ENCODE measurements at places on chromosomes 12 and 14.

GRCh38 chr12:114186241-114187002, 219.5 kb downstream of the TBX5 start:
- no peak for DNase-seq

DNA sequence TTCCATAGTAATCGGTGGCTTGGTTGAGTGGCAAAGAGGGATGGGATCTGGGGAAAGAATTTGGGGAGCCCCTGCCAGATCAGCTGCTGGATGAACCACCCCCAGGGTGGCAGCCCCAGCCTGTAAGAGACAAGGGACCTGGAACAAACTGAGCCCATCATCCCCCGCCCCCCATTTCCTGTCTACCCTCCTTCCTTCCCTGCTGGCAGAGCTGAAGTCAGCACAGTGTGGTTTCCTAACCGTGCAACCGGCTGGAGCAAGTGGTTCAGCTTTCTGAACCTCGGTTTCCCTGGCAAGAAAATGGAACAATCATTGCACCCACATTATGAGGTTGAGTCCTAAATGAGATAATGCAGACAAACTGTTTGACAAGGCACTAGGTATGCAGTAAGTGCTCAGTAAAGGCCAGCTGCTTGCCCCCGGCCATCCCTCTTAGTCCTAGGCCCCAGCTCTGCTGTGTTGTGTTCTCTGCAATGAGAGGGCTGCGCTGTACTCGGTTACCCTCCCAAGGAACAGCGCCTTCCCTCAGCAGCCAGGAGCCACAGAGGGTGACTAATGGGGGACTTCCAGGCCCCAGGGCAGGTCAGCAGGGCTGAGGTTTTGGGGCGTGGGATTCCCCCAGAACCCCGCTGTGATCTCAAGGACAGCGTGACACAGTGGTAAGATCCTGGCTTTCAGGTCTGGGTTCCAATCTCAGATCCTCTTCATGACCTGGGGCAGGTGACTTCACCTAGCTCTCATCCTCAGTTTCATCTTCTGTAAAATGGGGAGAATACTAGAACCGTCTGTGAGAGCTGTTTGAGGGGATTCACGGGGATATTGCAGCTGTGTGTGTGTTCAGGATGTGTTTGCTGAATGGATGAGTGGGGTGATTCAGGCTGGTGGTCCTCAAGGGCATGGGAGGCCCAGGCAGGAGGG, 16.5 kb downstream of the SELPLG start:
- DNase-seq = no peak

DNA sequence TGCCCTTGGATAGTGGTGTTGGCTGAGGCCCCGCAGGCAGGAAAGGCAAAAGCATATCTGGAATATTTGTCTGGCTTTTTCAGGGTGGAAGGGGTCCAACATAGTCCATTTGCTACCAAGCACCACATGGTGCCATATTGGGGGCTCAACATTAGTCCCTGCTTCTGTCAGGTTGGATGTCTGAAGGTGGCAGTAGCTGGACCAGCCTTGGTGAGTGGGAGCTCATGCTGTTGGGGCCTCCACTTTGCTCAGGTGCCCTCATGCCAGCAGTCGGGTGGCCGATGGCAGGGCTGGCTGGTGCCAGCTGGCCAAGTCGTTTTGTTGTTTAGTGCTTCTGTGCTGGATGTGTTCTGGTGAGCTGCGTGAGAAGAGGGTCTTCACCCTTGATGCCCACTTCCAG, 135.3 kb downstream of the PAPOLA start:
- no peak for DNase-seq

- no peak for DNase-seq
These were observed 3.8 kb downstream of the NR4A1 start for GRCh38 chr12:52054833-52055730.

DNA sequence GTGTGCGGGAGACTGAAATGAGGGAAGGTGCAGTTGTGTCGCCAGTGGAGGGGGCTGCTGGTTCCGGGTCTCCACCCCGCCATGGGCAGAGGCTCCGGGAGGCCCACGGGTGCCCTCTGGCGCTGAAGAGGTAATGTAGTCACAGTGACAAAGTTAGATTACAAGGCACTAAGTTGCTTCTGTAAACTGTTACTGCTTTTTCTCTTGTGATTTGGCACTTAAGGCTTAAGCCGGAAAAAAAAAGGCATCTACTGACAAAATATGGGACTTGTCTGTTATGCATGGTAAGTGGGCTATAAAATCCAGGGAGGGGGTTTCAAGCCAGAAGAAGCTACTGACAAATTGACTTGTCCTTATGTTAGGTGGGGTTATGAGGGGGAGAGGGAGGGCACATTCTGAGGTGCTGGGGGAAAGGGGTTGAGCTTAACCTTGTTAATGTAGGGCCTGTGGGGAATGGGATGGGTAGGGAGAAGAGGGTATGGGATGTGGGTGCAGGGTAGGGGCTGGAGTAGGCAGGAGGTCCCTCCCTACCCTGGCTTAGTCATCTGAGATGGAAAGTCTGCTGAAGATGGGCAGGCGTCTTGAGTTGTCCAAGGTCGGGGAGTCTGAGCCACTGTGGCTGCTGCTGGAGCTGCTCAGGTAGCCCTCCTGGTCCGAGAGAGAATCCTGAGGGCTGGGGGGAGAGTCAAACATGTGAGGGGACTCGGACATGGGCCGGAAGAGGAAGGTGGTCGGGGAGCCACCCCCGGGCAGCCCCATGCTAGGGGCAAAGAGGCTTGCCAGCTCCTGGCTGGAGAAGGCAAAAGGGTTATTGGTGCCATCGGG, 3.7 kb downstream of the ZFP36L1 start:
- DNase-seq = no peak

- DNase-seq = no peak
These were observed 11.5 kb upstream of the PRKAG1 start for GRCh38 chr12:49030119-49030518.

Measured in RWPE1 (cell line).